Spleen (tissue), 13 donors: ENCODE measurements at places on chromosomes 7 and 10.

- no peak for DNase-seq
These were observed 186.1 kb downstream of the MTERF1 start for GRCh38 chr7:91694351-91694841.

- no peak for DNase-seq
These were observed 135.3 kb downstream of the KIAA1217 start for GRCh38 chr10:24344279-24344678.

DNA sequence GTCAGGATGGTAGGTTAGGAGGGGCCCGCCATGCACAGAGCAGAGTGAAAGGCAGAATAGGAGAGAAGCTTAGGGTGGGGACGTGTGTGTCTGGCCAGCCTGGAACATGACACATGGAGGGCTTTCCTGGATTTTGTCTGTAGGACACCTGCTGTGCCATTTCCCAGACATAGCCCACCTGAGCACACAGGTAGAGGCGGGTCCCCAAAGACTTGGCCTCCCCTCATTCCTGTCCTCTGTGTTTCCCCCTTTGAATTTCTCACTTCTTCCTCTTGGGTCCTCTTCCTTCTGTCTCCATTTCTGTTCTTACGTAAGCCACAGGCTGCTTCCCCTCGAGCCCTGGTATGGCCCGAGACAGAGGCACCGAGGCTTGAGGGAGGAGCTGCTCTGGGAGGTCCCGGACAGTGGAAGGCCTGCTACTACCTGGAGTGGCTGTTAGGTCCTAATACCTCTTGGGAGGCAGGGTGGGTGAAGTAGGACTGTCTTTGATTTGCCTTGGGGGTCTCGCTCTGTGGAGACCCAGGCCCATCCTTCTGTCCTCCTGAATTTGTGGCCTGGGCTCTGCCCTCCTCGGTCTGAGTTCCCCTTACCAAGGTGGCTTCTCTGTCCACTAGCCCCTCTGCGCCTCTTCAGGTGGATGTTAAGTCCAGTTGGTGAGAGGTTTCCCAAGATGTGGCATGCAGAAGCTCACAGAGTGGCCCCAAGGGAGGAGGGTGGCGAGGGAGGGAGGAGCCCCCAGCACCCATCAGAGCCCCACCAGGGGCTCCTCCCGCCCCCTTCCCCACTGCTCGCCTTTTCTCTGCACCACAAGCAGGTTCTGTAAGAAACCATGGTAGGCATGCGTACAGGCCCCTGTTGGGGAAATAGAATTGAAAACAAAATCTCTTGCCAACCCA is 5.5 kb downstream of the ZNF775 start:
- no peak for DNase-seq

DNA sequence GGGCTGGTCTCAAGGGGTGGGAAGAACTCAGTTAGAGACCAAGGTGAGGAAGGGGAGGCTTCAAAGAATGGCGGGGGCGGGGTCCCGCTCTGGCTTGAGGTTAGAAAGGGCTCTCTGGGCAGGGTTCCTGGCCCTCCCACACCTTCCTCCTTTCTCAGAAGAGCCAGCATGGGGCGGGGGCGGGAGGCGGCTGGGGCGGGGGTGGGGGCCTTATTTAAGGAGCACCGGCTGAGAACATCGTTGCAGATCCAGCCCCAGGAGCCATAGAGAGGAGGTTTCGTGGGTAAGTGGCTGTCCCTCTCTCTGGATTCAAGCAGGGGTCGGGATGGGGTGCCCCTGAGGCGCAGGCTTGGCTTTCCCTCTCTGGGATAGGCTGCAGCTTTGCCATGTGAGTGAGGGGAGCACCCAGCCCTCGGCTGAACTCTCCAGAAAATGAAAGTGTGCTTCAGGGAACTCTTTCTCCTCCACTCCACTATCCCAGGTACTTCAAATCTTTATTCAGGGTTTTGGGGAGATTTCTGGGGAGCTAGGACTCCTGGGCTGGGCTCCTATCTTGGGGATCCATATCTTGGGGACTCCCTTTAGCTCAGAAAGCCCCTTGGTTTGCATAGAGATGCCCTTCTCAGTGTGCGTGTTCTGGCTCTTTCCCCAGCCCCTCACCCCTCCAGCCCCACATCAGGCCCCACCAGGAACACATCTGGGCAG is 3.3 kb upstream of the CUEDC2 start:
- DNase-seq = no peak

GRCh38 chr7:114622221-114622620 is 207.6 kb downstream of the FOXP2 start:
- DNase-seq = no peak

GRCh38 chr7:9981742-9982349 is 991.8 kb upstream of the PHF14 start:
- DNase-seq = no peak

DNA sequence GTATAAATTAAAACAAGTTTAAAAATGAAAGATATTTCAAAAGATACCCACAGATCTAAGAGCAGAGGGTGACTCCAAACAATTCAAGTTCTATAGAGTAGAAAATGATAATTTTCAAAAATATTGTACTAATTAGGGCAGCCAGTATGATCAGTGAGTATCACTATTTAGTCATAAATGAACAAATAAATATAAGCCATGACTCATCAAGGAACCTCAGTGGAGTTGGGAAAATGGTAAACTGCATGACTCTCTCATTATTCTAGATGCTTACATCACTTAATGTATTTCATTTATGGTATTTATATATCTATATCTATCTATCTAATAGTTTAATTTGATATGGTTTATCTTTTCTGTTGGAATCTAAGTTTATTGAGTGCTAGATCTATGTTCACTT is 94.3 kb downstream of the THSD7A start:
- no peak for DNase-seq

GRCh38 chr10:30792025-30792424 is 162.5 kb upstream of the LYZL2 start:
- peak; percentile 49 for DNase-seq

GRCh38 chr7:84042110-84042539 is 152.5 kb downstream of the SEMA3A start:
- DNase-seq = no peak

GRCh38 chr7:26155531-26156375 is 3.8 kb downstream of the NFE2L3 start:
- no peak for DNase-seq

- DNase-seq = no peak
These were observed 1105.7 kb downstream of the REEP3 start for GRCh38 chr10:64626924-64627323.

DNA sequence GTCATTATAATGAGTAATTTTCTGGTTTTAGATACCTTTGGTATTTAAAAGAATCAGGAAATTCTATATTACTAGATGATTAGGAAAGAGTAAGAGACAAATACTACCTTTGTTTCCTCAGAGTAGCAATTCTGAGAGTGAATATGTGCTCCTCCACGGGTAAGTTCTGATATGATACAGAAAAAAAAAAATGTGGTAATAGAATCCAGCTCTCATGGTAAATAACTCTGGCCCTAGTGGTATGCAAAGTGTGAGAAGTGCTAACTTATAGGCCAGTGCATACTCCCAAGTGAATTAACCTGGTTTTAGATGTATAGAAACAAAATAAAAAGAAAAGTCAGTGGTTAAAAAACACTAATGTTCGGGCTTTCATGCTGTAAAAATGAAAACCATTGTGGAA is 512.6 kb upstream of the SEMA3D start:
- no peak for DNase-seq

DNA sequence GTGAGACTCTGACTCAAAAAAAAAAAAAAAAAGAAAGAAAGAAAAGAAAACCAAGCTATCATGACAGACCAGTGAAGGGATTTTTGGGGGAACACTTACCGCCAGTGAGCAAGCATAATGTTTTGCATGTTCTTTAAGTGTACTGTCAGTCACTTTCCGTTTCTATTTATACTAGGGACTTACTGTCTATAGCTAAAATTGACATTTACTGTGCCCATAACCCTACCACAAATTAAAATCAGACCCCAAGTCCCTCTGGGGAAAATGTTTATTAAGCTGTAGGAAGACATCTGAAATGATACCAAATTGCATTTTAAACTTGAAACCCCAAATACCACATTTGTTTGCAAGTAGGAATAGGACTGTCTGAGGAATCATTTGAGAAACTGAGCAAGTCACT is 252.8 kb downstream of the TRIL start:
- no peak for DNase-seq

- DNase-seq = no peak
These were observed 90.8 kb downstream of the LMBR1 start for GRCh38 chr7:156802214-156802613.

GRCh38 chr7:88789480-88790064 is 6.0 kb downstream of the TEX47 start:
- DNase-seq = no peak

- DNase-seq = no peak
These were observed 134.7 kb upstream of the TCERG1L start for GRCh38 chr10:131446171-131446570.

- no peak for DNase-seq
These were observed 78.5 kb downstream of the CREB5 start for GRCh38 chr7:28490831-28491230.

DNA sequence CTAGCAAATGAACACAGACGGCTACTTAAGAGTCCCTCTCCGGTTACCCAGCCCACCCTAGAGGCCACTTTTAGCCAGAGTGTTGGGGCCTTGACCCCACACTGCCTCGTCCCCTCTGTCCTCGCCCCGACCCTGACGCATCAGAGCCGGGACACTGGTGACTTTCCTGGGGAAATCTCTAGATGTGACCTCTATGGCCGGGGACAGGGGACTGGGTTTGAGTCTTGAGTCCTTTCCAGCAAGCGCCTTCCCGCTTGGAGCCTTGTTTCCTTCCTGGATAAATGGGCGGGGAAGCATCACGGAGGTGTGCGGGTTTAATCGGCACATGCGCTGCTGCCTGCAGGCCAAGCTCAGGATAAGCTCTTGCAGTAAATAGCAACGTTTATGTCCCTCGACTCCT is 40.7 kb downstream of the NPTX2 start:
- peak; percentile 72 for DNase-seq

DNA sequence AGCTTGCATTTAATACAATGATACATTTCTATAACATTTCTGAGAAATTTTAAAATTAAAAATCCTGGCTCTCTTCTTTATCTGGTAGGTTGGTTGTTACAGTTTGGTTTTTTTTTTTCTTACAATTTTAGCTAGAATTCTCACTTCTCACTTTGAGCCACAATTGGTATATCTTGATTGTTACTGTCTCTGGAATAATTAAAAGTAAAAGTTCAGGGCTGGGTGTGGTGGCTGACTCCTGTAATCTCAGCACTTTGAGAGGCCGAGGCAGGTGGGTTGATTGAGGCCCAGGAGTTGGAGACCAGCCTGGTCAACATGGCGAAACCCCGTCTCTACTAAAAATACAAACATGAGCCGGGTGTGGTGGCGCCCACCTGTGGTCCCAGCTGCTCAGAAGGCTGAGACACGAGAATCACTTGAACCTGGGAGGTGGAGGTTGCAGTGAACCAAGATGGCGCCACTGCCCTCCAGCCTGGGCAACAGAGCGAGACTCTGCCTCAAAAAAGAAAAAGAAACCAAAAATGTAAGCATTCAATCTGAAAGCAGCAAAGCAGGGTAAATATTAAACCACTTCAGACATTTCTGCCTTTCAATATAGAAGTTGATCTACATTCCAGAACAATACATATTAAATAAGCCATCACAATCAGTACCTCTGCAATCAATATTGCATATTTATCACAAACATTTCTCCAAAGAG is 88.6 kb upstream of the PFKP start:
- DNase-seq = no peak

DNA sequence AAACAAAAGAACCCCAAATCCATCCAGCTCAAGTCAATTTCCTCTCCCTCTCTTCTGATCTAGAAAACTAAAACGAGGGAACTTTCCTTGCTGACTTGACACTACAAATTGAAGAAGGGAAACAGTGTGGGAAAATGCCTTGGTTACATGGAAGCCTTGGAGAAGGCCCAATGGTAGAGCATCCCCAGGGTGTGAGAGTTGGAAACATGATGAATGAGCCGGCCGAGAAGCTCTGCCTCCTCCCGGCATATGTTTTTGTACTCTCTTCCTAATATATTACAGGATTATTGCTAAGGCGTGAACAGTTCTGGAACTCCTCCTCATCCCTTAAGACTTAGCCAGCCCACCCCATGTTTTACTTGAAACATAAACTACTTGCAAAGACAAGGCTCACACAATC is 618.2 kb upstream of the MGMT start:
- no peak for DNase-seq

DNA sequence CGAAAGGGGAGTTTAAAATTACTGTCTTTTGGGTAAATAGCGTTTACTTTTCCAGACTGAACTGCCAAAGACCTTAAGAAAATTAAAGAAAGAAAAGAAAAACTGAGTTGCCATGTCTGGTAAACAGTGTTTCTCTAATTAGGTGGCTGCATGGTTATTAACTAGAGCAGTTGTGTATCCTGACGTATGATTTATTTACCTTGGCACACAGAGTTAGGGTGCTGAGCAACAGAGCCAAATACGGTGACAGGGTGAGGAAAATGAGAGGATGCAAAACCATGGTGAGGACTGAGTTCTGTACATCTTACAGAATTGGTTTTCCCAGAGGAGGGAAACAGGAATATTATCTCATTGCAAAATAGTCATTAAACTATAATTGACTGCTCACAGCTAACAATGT is 546.4 kb upstream of the FZD8 start:
- DNase-seq = no peak

GRCh38 chr7:65827366-65827765 is 45.5 kb upstream of the VKORC1L1 start:
- DNase-seq = no peak

DNA sequence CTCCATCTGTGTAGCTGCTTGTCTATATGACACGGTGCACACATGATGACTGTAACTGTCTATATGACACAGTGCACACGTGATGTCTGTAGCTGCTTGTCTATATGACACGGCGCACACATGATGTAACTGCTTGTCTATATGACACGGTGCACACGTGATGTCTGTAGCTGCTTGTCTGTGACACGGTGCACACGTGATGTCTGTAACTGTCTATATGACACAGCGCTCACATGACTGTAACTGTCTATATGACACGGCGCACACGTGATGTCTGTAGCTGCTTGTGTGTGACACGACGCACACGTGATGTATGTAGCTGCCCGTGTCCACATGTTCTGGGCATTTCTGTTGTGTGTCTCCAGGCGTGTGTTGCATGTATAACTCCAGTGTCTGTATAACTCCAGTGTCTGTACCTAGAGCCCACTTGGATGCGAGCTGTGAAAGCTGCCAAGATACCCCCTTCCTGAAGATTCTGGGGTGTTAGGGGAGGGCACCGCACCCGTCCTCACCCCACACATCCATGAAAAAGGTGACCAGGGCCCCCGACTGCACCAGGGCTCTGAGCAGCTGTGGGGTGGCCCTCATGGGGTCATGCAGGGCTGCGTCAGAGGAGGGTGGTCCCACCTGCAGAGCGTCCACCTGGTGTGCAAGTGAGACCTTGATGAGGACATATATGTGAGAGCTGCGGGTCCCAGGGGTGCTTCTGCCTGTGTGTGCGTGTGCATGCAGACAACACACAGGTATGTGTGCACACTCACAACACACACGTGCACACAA is 137.9 kb downstream of the ELFN1 start:
- peak; percentile 49 for DNase-seq

DNA sequence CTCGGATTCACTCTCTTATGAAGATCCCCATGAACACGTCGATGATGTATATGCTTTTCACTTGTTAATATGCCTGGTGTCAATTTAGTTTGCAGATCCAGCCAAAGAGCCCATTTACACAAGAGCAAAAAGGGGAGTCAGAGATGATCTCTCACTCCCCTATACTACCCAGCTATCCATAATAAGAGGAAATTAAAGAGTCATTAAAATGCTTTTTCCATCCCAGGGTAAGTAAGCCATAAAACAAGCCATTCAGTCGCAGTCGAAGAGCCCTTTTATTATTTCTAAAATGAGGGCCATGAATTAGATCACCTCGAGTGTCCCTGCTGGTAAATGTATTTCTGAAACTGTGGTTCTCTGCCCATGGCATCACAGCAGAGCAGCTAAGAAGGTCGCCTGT is 41.2 kb downstream of the CHCHD3 start:
- DNase-seq = no peak

- DNase-seq = no peak
These were observed 110.1 kb downstream of the CYTH3 start for GRCh38 chr7:6162331-6162620.
